CD8-positive, alpha-beta memory T cell (primary cell): ENCODE measurements at places on chromosomes 16 and 17. TPM values are rescaled to one million over a fixed set of nuclear protein-coding genes. Genes with fewer than 3 reads are reported as not detected.

DNA sequence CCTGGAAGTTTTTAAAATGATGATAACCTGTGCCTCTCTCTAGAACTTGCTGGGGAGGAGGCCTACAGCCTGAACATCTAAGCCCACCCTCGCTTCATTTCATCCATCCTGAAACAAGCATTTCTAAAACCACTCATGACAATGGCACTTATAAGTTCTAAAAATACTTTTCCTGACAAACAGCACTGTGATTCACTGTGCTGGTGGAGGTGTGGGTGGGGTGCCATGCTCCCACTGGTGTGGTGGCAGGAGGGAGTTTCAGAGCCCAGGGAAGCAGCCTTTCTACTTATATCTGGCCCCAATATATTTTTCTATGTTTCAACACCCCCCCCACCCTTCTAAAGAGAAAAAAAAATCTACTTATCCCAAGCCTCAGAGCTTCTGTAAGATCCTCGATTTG lies 52.6 kb downstream of the RAB11FIP4 start:
- no peak overlapping the region for H3K27ac ChIP-seq
- no peaks in the 10 kb centered on the region for H3K4me1 ChIP-seq
- no peaks in the 10 kb centered on the region for H3K27me3 ChIP-seq

TSPAN10 gene
- 0.49 TPM for polyA plus RNA-seq

GGT6 gene
- polyA plus RNA-seq, result not detected

DNA sequence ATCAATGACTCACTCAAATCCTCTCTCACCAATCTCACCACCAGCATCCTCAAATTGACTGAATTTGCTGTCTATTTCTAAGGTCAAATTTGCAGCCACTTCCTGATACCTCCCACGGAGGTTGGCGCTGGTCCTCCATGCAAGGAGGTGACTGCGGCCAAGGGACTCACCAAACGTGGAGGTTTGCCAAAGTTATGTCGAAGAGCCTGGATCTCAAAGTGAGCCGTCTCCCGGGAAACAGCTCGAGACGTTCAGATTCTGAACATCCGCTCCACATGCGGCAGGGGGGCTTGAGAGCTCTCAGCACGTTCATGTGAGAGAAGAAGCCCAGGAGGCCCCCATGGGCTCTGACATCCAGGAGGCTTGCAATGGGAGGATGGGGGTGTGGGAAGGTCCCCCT lies 22.6 kb downstream of the LGALS3BP start:
- no peak overlapping the region for H3K27ac ChIP-seq
- H3K36me3 ChIP-seq, result no peaks in the 10 kb centered on the region
- H3K4me1 ChIP-seq, result no peaks in the 10 kb centered on the region
- H3K27me3 ChIP-seq, result no peaks in the 10 kb centered on the region
- no peak overlapping the region for H3K4me3 ChIP-seq

ACSM5 gene
- not detected for polyA plus RNA-seq

SSTR5 gene
- polyA plus RNA-seq, result not detected

- no peaks in the 10 kb centered on the region for H3K36me3 ChIP-seq
- DNase-seq, result no peak
- no peak overlapping the region for H3K4me3 ChIP-seq
- H3K27ac ChIP-seq, result no peak overlapping the region
- H3K27me3 ChIP-seq, result peaks cover 6% of the 10 kb centered on the region
These were observed 58.8 kb downstream of the TBX4 start for GRCh38 chr17:61510991-61511390.

DNA sequence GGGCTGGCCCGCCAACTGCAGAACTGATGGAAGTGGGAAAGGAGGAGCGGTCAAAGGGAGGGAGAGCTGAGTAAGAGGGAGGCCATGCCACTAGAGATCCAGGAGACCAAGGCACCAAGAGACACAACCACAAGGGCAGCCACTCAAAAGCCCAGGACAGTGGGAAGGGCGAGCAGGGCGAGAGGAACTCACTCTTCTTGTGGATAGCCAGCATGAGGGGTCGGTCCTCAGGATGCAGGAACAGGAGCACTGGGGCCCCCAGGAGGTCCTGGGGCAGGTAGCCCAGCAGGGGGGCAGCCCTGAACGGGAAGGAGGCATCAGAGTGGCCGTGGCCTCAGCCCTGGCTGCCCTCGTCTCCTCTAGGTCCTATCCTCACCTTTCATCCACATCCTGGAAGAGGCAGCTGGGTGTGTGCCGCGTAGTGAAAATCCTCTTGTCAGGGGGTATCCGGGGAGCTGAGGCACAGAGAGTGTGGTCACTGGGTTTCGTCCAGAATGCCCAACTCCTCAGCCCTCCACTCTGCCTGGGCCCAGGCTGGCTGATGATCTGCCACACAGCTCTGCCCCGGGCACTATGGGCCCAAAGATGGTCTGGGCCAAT lies 4.3 kb downstream of the PER1 start:
- peaks cover 61% of the 10 kb centered on the region for H3K36me3 ChIP-seq
- no peak overlapping the region for H3K27ac ChIP-seq
- H3K27me3 ChIP-seq, result no peaks in the 10 kb centered on the region
- H3K4me3 ChIP-seq, result no peak overlapping the region

TBC1D3E gene
- polyA plus RNA-seq, result not detected

E4F1 gene
- polyA plus RNA-seq, result 16.5 TPM

SHISA9 gene
- not detected for polyA plus RNA-seq

DNA sequence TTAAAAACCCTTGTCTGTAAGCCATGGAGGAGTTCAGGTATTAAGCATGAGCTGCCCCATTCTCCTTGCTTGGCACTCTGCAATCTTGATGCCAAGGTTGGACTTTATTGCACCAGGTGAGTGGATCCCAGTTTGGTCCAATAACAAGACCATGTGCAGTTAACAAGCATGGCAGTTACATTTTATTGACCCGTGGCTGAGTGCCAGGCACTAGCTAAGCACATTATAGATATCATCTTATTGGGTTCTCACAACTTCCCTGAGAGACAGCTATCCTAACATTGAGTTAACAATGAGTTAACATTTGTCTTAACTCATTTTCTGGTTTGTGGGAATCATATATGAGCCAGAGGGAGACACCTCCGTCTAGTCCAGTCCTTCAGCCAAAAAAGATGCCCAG lies 21.8 kb downstream of the LYRM9 start:
- no peaks in the 10 kb centered on the region for H3K4me1 ChIP-seq
- H3K27ac ChIP-seq, result no peak overlapping the region
- H3K4me3 ChIP-seq, result no peak overlapping the region

DNA sequence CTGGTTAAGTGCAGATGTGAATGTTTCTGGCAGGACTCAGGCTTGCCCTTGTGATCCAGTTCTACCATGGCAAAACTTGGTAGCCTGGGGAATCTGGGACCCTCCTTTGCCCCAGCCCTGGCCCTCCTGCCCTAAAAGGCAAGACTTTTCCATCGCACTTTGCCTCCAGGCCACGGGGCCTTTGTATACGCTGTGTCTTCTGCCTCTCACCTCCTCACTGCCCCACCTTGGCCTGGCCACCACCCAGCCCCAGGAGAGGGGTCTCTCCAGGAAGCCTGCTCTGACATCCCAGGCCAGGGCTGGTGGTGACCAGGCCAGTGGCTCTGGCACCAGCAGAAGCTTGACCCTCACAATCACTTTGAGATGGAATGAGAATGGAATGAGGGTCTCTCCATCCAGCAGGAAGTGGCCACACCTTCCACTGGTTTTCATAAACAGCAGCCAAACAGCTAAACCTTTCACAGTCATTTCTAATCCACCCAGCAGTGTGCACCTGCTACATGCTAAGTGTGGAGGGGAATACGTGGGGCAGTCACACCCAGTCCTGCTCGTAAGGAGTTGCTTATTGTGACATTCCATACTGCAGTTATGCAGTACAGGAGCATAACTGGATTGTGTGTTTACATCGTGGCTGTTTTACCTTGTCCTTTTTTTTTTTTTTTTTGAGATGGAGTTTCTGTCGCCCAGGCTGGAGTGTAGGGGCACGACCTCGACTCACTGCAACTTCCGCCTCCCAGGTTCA lies 1.6 kb upstream of the MRPL38 start:
- peaks cover 8% of the 10 kb centered on the region for H3K36me3 ChIP-seq
- no peak overlapping the region for H3K4me3 ChIP-seq
- peaks cover 13% of the 10 kb centered on the region for H3K4me1 ChIP-seq
- DNase-seq, result no peak
- H3K27me3 ChIP-seq, result no peaks in the 10 kb centered on the region

DNA sequence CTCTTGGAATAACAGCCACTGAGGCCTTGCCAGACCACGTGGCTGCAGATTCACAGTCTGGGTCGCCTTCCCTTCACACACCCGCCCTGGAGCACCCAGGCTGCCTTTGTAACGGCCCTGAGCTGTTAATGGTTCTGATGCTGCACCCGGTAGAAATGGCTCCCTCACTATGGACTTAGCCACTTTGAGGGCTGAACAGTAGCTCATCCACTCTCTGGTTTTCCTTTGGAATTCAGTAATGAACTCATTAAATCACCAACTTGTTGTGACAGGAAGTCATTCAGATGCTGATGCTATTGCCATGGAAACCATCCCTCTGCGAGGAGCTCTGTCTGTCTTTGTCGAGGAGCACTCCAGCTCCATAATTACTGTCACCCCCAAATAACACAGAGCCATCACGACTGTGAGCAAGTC lies 59.2 kb downstream of the CDK5R1 start:
- no peak for DNase-seq
- H3K36me3 ChIP-seq, result no peaks in the 10 kb centered on the region
- H3K27me3 ChIP-seq, result no peaks in the 10 kb centered on the region
- H3K27ac ChIP-seq, result no peak overlapping the region
- H3K4me3 ChIP-seq, result no peak overlapping the region

GUCY2D gene
- 0.22 TPM for polyA plus RNA-seq

ALOXE3 gene
- not detected for polyA plus RNA-seq

DNA sequence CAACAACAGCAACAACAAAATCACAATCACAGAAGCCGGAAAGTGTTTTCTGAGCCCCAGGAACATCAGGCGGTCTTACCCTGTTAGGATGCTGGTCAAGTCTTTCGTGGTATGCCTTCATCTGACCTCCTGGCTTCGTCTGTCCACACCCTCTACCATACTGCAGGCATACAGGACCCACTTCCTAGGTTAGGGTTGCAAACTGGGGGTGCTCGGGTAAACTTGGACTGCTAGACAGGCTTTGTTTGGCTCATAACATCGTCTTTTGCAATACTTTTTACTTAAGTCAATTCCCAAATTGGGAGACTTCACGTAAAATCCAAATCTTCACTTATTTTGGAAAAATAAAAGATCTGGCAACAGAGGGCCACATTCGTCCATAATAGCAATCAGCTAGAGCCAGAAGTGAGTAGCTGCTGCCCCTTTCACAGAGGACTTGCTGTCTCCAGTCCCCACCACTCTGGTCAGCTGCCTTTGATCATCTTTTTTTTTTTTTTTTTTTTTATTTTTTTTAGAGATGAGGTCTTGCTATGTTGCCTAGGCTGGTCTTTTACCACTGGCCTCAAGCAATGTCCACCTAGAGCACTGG lies 30.0 kb downstream of the CHD9 start:
- no peaks in the 10 kb centered on the region for H3K36me3 ChIP-seq
- peaks cover 5% of the 10 kb centered on the region for H3K4me1 ChIP-seq
- H3K27me3 ChIP-seq, result no peaks in the 10 kb centered on the region
- DNase-seq, result no peak

DNA sequence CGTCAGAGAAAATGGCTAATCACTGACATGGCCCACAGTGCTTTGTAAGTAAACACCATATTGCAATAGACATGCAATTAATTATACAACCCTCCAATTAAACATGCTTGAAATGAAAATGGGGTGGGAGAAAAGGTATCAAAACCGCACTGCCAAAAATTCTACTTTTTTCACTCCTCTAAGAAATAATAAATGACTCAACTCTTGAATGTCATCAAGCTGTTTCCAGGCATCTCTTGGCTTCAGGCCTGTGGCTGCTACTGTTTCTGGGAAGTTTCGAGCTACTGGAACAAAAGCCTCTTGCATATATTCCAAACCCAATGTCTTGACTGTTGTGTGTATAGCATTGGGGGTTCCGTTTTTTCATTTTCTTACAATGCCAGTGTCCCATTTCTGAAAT lies 412.6 kb downstream of the RBFOX1 start:
- H3K4me3 ChIP-seq, result no peak overlapping the region
- H3K27me3 ChIP-seq, result no peaks in the 10 kb centered on the region
- H3K4me1 ChIP-seq, result no peaks in the 10 kb centered on the region
- H3K27ac ChIP-seq, result no peak overlapping the region
- H3K36me3 ChIP-seq, result no peaks in the 10 kb centered on the region

DNA sequence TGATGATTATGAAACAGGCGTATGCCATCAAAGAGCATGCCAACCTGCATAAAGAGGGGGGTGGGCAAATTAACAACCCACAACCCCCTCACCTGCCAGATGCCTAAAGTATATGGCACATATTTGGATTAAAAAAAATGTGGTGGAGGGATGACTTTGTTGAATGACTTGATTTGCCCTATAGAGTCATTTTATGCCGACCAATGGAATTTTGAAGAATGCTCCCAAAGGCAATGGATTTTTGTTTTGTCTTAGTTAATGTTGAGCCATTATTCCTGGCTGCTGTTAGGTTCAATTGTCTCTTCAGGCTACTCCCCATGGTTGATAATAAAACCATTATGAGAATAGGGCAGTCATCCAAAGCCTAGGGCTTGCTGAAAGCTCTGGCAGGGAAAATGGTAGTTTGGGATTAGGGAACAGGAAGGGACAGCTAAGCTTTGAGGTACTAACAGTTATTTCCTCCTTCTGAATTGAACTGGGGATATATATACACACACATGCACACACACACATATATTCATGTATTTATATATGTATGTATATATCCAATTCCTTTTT lies 5.8 kb upstream of the CHCT1 start:
- H3K36me3 ChIP-seq, result no peaks in the 10 kb centered on the region
- no peak for DNase-seq
- no peaks in the 10 kb centered on the region for H3K27me3 ChIP-seq
- no peaks in the 10 kb centered on the region for H3K4me1 ChIP-seq
- no peak overlapping the region for H3K4me3 ChIP-seq
- no peak overlapping the region for H3K27ac ChIP-seq

DNA sequence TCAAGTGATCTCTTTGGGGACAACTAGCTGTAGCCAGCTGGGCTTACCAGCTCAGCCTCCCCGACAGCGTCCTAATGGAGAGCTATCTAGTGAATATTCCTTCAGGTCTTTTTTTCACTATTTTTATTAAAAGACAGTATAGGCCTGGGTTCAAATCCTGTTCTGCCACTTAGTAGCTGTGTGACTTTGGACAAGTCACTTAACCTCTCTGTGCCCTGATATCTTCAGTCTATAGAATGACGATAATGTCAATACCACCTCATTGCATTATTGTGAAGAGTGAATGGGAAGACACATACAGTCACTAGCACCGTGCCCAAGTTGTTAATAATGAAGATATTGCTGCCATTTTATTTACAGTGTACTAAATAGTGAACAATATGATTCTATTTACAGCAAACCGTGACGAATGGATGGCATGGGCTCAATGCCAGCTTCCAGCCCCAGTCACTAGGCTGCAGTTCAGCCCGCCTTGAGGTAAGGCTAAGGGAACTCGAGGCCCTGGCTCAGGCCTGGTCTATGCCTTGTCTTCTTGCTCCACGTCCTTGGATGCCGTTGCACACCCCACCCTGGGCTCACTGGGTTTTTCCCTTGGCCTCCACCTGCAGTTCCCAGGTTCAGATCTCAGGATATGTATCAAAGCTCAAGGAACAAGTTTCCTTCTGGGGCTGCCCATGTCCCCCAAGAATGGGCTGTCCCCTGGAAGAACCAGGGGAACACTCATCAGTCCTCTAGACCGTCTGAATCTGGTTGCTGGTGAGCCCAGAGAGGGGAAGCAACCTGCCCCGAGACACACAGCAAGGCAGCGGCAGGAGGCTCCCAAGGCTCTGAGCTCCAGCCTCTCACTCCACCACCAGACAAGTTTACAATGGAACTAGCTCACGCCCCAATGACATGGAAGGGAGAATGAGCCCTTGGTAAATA lies 95.4 kb upstream of the TNRC6C start:
- H3K4me3 ChIP-seq, result no peak overlapping the region
- H3K27ac ChIP-seq, result no peak overlapping the region
- no peaks in the 10 kb centered on the region for H3K27me3 ChIP-seq
- DNase-seq, result no peak

- peaks cover 44% of the 10 kb centered on the region for H3K4me1 ChIP-seq
- H3K27ac ChIP-seq, result peak overlapping the region; percentile 55
- H3K4me3 ChIP-seq, result peak overlapping the region; percentile 62
- no peaks in the 10 kb centered on the region for H3K36me3 ChIP-seq
These were observed 137.7 kb upstream of the CORO6 start for GRCh38 chr17:29760279-29761039.
